Left cardiac atrium (tissue), 4 donors: ENCODE measurements at places on chromosomes 3 and 15. TPM values are rescaled to one million over a fixed set of nuclear protein-coding genes. Genes with fewer than 3 reads are reported as not detected.

ZIC4 gene
- not detected for total RNA-seq

BCL2A1 gene
- 1.8 TPM for total RNA-seq

AGTR1 gene
- 5.3 TPM for total RNA-seq

DNA sequence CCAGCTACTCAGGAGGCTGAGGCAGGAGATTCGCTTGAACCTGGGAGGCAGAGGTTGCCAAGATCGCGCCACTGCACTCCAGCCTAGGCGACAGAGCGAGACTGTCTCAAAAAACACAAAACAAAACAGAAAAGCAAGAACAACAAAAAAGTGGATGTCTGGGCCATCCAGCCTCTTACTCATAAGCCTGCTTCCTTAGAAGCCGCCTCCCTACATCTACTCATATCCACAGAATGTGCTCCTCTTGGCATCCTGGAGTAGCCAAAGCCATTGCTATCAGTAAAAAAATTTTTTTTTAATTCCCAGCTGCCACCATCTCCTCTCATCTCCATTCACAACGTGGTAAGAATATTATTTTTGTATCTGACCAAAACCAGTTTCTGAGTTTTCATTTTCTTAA, 10.8 kb downstream of the ZSCAN2 start:
- no peak for DNase-seq

- no peak for DNase-seq
Measured at GRCh38 chr15:38610748-38611147, 46.1 kb upstream of the RASGRP1 start.

DNA sequence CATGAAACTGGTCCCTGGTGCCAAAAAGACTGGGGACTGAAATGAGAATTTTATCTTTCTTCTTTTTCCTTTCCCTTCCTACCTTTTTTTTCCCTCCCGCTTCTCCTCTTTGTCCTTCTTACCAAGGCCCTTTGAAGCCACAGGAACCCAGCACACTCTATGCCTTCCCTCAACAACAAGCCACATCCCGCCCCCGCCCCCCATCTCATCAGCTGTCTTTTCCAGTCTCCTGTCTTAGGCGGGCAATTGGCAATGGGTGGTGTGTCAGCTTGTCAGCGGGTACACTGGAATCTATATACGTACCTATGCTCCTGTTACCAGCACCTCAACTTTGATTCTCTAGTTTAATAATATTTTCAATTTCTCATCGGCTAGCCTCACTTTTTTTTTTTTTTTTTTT, 56.3 kb upstream of the CHD2 start:
- DNase-seq, result no peak

- DNase-seq, result no peak
Measured at GRCh38 chr3:89221924-89222323, 114.5 kb downstream of the EPHA3 start.

DNA sequence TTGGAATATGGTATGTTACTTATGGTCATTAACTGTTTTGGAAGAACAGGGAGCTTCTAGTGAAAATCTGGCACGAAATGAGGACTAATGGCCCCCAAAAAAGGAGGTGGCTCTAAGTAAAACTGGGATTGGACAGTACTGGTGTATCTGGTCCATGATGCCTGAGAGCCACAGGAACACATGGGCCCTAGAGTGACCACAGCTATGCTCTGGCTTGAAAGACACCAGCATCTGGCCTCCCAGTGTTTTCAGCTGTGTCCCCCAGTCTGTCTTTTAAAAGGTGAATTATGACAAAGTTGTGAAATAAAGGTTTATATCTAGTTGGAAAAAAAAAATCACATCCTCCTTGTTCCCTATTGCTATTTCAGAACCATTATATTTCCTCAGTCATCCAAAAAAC, 64.5 kb downstream of the GSK3B start:
- DNase-seq, result no peak

- DNase-seq, result no peak
Measured at GRCh38 chr15:36275656-36276055, 303.8 kb upstream of the CDIN1 start.

DNA sequence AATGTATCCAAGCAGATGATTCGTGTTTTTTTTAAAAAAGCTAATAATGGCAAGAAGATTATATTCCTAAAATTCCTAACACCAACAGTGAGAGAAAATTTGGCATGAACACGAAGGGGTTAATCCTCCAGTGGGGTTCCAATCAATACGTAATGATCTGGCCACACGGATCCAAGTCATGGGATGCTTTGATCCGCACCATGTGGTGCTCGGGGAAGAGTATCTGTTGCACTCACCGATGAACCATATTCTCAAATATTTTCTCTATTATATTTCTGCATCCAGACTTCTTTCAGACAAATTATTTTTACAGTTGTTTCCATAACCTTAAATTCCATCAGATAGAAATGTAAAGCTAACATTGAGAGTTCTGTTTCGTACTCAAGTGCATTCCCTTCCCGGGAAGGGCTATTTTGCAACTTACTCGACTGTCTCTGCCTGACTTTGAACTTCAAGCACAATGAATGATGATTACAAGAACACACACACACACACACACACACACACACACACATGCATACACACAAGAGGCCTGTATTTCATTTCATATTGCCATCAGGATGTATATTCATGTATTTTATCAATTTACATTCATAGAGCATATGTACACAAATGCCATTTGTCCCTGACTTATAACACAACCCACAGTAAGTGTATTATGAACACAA, 567.2 kb downstream of the FOXP1 start:
- no peak for DNase-seq

DNA sequence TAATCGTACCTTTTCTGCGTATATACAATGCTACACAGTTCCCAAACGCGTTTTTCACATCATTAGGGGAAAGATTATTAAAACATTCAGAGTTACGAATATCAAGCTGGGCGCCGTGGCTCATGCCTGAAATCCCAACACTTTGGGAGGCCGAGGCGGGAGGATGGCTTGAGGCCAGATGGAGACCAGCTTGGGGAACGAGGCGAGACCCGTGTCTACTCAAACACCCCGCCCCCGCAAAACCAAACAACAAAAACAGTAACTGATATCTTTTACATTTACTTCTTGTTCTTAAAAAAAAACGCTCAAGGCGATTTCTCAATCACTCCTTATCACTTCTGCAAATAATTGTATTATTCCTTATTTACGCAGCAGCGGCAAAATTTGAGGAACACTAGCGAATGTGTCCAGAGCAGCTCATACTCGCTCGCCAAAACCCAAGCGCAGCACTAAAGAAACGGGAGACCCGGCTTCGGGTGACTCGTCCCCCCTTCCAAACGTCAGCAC, 1.2 kb downstream of the ZBTB11 start:
- DNase-seq, result peak; percentile 50

- DNase-seq, result no peak
Measured at GRCh38 chr3:127829537-127829936, 7.2 kb upstream of the MGLL start.

- DNase-seq, result no peak
Measured at GRCh38 chr15:88509964-88510363, 36.5 kb downstream of the DET1 start.
